ENCODE measurements at places on chromosomes 6 and 20.
A peak's percentile ranks its signal among the peaks of the same experiment; 100 is the strongest.

DNA sequence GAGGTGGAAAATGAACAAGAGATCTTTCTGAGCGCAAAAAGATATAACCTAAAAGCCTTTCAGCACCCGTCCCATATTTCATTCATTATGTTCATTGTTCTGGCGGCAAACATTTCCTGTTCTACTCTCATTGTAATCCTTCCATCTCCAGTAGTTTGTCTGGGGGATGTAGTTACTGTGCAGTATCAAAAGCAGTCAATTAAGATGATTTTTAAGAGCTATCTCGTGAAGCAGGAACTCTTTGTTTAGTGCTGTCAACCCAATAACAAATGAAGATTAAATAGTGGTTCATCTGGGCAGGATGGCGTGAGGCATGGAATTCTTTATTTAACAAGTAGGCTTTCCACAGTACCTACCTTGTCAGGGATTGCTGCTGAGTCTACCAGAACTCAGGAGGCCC, 876.7 kb downstream of the HACE1 start:
- DNase-seq: no peak

DNA sequence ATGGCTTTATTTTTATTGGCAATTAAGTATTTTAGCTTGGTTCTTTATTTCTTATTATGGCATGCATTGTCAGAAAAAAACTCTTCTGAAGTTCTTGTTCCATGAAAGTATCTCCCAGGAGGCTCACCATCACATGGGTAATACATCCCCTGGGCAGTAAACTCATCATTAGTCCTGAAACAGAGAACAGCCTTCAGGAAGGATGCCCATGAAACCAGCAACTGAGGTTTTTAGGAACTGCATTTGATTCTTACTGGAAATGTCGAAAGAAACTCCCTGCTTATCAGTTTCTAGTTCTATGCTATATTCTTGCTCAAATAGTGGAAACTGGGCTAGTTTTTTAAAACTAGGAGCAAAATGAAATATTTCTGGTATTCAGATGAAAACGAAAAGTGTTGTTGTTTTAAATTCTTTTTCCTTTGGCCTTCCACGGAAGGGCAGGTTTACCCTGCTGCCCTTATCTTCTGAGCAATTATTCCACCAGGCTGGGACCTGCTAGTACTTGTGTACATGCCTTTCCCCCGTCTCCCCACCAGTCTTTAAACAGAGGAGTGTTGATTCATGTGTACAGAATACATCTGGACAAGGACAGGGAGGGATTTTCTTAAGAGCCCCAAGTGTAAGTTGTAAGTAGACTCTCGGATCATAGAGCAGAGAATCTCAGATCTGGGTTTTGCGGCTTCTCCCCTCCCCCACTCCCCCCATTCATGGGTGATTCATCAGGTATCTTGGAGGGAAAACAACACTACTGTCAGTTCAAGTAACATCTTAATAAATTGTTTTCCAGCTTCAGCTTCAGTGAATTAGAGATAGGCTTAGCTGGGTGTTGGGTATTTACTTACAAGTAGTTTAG, 81.5 kb downstream of the RTN4IP1 start:
- no peak for DNase-seq

DNA sequence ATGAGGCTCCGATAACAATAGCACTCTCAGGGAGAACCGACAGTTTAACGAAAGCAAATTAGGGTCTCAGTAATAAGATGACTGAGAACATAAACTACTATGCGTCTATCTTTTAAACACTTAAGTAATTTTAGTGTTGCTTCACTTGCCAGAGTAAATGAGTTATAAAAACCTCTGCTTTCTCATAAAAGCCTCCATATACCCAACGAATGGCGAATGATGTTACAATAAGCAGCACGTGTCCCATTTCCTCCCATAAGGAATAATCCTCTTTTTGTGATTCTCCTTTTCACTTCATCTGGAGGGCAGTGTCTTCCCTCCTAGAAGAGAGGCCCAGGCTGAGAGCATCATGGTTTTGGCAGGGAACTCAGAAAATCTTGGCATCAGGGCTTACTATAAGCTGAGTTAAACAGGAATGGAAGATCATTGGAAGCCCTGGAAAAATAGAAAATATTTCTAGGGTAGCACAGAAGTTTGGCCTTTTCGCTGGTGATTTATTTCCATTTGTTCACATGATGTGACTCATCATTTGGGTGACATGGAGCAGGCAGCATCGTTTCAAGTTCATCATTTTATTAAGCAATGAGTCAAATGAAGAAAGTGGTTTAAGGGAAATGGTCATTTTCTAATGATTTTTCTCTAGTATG, 255.4 kb downstream of the ATXN1 start:
- DNase-seq: no peak

- DNase-seq: no peak
Measured at GRCh38 chr20:41639630-41640029, 21.5 kb upstream of the CHD6 start.

GRCh38 chr6:84280030-84280429, 52.6 kb upstream of the CEP162 start:
- DNase-seq: no peak

- no peak for DNase-seq
Measured at GRCh38 chr6:39696986-39697788, 28.0 kb downstream of the KIF6 start.

GRCh38 chr6:88062376-88062775, 14.7 kb downstream of the SPACA1 start:
- DNase-seq: no peak

DNA sequence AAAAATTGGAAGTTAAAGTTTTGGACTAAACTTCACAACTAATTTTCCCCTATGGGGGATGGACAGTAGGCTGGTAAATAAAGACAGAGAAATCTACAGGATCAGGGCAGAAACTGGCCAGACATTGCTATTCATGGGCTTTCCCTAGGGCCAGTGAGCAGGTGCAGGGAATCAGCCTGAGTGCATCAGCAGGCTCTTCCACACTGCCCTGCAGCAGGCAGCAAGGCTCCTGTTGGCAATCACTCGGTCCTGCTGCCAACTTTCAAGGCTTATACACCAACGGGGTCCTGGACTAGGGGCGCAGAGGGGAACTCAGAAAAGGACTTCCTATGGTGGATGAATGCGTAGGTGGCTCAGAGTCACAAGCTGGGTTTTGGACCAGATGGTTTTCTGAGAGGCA, 59.8 kb upstream of the NHSL1 start:
- no peak for DNase-seq

- no peak for DNase-seq
Measured at GRCh38 chr6:7900621-7901020, 10.0 kb downstream of the TXNDC5 start.

GRCh38 chr6:168583126-168583525, 142.1 kb downstream of the SMOC2 start:
- no peak for DNase-seq

- no peak for DNase-seq
Measured at GRCh38 chr6:91626911-91627310, 1040.0 kb upstream of the MAP3K7 start.

GRCh38 chr6:121682666-121683065, 247.2 kb downstream of the GJA1 start:
- no peak for DNase-seq

GRCh38 chr6:13614126-13614925, 809 bp upstream of the NOL7 start:
- DNase-seq: no peak

GRCh38 chr6:125110056-125110455, 43.5 kb upstream of the TPD52L1 start:
- no peak for DNase-seq

DNA sequence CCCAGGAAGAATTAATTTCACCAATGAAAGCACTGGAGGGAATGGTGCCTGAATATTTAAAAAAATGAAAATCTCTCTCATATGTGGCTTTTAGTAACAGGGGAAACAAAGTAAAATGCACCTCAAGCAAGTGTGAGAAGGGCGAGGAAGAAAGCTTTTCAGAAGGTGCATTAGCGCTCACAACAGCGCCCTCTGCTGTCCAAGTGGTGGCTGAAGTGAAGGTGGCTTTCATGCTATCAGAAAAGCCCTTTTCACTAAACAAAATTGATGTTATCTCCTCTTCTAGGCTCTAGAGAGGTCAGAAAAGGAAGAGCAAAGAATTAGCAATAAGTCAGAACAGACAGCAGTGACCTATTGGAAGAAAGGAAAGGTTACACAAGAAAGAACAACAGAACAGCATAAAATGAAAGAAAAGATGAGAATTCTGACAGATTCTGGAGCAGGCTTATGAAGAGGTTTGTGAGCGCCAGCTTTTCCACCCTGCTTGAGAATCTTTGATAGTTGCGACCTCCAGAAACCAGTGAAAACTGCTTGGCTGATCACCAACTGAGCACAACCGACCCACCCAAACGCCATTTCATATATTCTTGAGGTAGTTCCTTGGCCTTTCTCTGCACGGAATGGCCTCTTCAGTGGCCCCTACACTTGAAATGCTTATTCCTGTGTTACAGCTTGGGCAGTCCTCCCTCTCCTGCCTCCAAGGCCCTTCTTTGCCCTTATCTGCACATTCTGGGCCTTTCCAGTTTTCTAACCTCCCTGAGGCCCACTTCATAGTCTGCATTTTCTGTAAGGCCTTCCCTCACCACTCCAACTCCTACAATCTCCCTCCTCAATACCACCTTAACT, 45.3 kb downstream of the SMLR1 start:
- peak; percentile 41 for DNase-seq

DNA sequence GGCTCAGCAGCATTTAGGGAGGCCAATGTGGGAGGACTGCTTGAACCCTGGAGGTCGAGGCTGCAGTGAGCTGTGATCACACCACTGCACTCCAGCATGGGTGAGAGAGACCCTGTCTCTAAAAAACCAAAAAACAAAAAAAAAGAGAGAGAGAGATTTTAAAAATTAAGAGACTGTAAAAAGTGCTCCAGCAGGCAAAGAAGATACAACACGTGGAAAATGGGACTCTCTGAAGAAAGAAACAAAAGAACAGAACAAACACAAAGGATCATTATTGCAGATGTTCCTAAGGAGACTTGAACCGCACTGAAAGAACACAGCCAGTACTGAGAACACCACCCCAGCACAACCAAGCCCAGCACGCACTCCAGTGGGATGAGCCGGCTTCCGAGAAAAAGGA, 74.2 kb downstream of the TAF4 start:
- DNase-seq: no peak

DNA sequence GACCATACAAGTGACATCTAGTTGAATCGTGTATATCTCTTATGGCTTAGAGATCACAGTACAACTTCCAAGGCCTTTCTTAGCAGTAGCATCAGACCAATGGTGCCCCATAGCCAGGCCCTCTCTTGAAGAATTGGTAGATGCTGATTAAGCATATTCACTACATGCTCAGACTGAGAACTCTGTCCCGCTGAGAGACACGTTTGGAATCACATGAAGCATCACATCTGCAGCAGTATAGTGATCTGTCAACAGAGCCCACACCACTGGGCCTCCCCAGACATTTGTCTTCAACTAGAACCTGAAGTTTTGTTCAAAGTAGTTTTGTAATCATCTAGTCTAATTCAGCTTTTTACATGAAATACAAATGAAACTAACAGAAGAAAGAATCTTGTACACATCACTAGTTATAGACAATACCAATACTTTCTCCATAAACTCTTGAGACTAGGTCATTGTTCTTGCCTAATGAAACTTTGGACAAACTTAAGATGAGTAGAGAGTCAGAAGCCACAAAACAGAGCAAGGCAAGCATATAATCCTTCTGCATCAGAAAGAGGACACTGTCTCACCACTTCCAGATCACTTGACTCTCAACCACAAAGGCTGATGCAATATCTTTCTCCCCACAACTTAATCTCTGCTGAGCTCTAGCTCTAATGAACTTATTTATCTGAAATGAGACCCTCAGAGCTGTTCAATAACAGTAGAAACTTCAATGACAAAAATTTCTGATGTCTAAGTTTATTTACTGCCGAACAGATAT, 182.7 kb downstream of the TBX18 start:
- no peak for DNase-seq

- no peak for DNase-seq
Measured at GRCh38 chr20:43525021-43525420, 17.5 kb downstream of the L3MBTL1 start.

- DNase-seq: no peak
Measured at GRCh38 chr20:17885544-17885943, 83.0 kb downstream of the SNX5 start.

GRCh38 chr6:55666037-55666436, 87.0 kb upstream of the HMGCLL1 start:
- DNase-seq: no peak

- DNase-seq: no peak
Measured at GRCh38 chr6:136764517-136764993, 27.7 kb downstream of the MAP3K5 start.

DNA sequence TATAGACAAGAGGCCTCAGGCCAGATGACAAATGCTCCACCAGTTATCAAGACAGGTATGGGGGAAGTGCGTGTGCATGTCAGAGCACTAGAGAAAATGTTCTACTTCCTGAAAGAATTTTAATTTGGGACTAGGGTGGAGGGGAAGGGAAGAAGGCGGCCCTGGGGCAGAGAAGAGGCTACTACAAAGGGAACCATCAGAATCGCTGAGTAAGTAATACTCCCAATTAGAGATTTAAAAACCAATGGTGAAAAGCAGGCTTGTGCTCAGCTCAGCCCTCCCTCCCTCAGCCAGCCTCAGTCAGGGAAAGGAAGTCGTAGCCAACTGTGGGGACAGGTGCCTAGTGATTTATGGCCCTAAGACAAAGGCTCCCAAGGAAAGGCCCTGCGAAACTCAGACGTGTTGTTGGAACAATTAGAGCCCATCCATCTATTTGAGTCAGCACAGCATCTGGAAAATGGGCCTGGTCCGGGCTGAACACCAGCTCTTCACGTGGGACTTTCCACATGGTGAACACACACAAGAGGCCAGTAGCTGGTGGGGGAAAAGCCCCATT, 15.0 kb upstream of the MAFB start:
- DNase-seq: no peak

- DNase-seq: no peak
Measured at GRCh38 chr6:34633256-34633655, 63.3 kb downstream of the ILRUN start.

GRCh38 chr6:22218410-22218809, 78.4 kb downstream of the PRL start:
- no peak for DNase-seq

GRCh38 chr6:138285800-138286199, 67.5 kb upstream of the PBOV1 start:
- no peak for DNase-seq

DNA sequence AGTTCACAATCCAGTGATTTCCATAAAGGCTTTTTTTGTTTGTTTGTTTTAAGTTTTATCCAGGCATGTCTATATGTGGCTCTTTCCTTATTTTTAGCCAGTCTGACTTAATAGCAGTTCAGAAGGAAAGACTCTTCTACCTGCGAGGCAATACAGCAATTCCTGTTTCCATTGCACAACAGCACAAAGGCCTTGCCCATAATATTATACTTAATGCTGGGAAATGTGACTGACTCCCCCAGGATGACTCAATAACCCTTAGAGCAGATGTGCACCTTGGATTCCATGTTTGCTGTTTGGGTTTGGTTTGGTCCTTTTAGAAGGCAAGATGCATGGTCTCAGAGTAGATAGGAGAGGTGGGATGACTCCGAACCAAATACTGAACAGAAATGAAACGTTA, 184.1 kb downstream of the MTFR2 start:
- no peak for DNase-seq

DNA sequence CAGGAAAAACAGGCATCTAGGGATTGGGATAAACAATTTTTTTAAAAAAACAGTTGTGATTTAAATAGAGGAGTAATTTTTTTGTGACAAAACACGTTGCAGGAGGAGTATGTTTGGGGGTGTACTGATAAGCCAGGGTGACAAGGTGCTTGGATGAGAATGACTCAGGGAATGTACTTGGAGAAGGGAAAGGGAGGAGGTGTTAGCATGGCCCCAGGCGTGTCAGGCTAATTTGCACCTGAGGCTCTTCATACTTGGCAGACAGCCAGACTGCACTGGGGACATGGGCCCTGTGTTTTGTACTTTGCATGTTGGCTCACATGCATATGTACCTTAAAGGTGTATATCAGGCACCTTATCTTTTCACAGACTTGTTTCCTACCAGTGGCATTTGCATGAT, 22.8 kb downstream of the PANK2 start:
- DNase-seq: no peak
